ENCODE measurements at places on chromosomes 5 and 9. TPM values are rescaled to one million over a fixed set of nuclear protein-coding genes. Genes with fewer than 3 reads are reported as not detected.

DNA sequence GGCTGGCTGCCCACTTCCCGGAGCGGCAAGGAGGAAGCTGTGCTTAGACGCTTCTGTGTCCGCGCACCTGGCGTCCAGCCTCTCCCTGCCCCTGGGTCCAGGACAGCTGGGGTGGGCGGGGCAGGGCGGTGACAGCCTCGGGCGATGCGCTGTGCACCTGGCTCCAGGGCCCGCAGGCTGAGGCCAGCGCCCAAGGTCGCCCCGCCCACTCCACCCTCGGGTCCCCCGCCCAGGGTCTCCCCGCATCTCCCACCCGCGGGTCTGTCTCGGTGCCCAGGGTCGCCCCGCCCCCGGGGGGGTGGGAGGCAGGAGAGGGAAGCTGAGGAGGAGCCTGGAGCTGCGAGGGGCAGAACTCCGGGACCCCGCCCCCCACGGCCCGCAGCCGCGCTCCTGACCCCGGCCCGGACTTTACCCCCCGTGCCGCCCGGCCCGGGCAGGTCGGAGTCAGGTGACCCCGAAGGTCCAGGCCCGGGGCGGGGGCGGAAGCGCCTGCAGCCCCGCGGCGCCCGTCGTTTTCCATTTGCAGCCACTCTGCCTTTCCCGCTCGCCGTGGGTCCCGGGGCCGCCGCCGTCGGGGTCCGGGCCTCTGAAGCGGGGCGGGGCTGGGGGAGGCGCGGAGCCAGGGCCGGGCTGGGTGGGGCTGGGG lies at the start of gene ENTPD8:
TSS of gene ENTPD8 (minus strand) at position 69 of the 646 bp plus-strand sequence. CDS start 3,072 bp downstream, outside the sequence.
- no peak for DNase-seq

SLC23A1 gene
- total RNA-seq, result not detected

GRCh38 chr5:154159343-154159742 lies 31.2 kb upstream of the GALNT10 start:
- DNase-seq, result no peak

DNA sequence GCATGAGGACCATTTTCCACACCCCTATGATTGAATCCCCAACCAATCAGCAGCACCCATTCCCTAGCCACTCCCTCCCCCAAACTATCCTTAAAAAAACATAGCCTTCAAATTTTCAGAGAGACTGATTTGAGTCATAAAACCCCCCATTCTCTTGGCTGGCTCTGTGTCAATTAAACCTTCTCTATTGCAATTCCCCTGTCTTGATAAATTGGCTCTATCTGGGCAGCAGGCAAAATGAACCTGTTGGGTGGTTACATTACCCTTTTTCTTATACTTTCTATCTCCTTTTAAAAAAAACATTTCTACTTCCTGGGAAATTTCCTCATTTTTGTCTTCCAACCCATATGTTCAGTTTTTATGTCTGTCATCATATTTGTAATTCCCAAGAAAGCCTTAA lies 220.2 kb downstream of the PDZD2 start:
- no peak for DNase-seq

DNA sequence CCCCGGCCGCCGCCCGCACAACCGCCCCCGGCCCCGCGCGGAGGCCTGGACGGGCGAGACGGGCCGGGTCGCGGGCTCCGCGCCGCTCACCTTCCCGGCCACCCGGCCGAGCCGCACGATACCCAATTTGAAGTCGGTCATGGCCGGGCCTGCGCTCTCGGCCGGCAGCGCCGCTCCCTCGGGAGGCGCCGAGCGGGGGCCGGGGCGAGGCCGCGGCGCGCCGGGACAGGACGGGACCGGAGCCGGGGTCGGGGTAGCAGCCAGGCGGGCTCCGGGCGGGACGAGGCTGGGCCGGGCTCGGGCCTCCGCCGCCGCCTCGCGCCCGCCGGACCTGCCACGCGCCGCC lies 216 bp downstream of the ZMYND19 start:
- no peak for DNase-seq

- no peak for DNase-seq
These were observed 6.0 kb downstream of the INSYN2B start for GRCh38 chr5:169974121-169974770.

GRCh38 chr5:95818181-95819147 lies 4.1 kb downstream of the GLRX start:
- no peak for DNase-seq

DTWD2 gene
- total RNA-seq, result 2.7 TPM

- DNase-seq, result no peak
These were observed 38.1 kb upstream of the VLDLR start for GRCh38 chr9:2583308-2584013.

BAAT gene
- not detected for total RNA-seq

GRCh38 chr5:156819967-156820581 lies 30.0 kb upstream of the PPP1R2B start:
- DNase-seq, result no peak

SLC34A1 gene
- total RNA-seq, result not detected

DNA sequence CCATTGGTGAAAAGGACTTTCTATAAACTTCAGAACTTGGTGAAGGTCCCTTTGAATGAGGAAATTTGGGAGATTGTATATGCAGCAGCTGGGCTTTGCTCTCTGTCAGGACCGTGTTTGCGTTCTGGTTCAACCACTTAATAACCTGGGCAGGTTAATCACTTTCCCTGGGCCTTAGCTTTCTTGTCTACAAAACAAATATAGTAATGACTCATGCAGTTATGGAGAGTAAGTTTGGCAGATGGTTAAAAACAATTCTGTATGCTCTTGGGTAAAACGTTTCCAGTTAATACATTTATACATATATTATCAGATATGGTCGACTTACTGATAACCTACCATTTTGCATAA lies 197.0 kb downstream of the ARHGEF28 start:
- no peak for DNase-seq

SPATA31E1 gene
- total RNA-seq, result not detected

RNF224 gene
- total RNA-seq, result 0.07 TPM

DNA sequence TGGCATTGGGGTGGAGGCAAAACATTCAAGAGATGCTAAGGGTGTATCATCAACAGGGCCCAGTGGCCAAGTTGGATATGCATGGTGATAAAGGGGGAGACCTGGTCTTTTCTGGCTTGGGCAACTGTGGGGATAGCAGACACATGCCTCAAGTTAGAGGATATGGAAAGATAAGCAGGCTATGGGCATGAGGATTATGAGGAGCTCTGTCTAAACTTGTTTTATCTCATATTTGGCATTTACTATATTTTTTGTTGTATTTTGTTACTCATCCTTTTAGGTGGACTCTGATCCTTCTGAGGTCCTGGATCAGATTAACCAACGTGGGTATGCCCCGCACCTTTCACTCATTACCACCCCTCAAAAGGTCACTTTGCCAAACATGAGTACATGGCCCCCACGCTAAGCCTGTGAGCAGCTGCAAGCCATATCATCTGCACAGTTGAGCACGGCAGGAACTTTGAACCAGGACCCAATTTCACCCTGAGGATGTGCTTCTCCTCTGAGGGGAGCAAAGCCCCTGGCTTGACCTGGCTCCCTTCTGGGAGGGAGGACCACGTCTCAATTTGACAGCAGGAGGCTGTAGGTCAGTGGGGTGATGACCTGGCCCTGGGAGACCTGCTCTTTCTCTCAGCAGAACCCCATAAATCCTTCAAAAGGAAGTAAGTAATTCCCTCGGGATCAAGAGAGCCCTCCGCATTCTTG lies 71.1 kb upstream of the CD180 start:
- no peak for DNase-seq

GRXCR2 gene
- total RNA-seq, result not detected

- no peak for DNase-seq
These were observed 352.6 kb upstream of the TARS1 start for GRCh38 chr5:33088176-33088575.

FIBCD1 gene
- not detected for total RNA-seq

DNA sequence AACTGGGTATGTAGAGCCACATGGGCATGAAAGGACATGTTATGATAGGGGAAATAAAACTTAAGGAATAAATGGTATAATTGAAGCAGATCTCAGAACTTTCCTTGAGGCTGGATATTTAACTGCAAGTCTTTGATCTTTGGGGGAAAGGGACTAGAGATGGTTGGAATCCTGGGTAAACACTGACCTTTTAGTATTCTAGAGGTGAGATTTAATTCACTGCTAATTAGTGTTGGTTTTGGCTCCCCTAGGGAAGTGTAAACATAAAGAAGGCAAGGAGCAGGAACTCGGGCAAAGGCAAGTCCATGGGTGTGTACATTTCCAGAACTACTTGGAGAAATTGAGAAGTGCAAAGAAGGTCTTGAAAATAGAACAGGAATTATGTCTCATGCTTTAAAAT lies 16.6 kb downstream of the NIM1K start:
- no peak for DNase-seq

PRUNE2 gene
- total RNA-seq, result 21.2 TPM

- no peak for DNase-seq
These were observed 347.6 kb downstream of the EBF1 start for GRCh38 chr5:158751961-158752655.

- no peak for DNase-seq
These were observed 152.5 kb downstream of the ESM1 start for GRCh38 chr5:54832858-54833257.

DNA sequence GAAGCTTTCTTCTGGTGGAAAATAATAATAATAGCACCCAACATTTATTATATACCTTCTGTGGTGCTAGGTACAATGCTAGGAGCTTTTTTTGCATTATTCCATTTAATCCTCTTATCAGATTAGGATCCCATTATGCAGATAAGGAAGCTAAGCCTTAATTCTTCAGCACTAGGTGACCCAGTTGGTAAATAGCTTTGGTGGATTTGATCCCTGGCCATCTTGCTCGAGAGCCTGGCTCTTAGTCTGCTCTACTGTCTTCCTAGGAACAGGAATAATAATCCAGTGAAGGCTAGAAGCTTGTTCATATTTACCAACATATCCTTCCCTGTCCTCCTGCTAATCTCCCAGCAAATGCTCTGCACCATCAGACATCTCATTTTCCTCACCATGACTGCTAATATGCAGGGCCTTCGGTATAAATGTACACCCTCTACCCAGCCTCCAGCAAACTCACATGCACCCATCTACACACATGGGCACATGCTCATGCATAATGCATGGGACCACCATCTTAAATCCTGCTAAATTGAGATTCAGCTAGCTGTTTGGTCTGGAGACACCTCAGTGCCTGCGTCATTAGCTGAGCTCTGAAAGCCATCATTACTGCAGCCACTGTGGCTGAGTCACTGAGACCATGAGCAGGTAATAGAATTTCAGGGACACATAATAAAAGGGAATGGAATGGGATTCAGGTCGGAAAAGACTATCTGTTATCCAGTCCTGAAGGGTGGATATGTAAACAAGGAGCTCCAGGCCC lies 87.5 kb downstream of the TRIM32 start:
- DNase-seq, result no peak

ASB6 gene
- 19.6 TPM for total RNA-seq

- DNase-seq, result no peak
These were observed 50.5 kb downstream of the PSD2 start for GRCh38 chr5:139845846-139846681.

DNA sequence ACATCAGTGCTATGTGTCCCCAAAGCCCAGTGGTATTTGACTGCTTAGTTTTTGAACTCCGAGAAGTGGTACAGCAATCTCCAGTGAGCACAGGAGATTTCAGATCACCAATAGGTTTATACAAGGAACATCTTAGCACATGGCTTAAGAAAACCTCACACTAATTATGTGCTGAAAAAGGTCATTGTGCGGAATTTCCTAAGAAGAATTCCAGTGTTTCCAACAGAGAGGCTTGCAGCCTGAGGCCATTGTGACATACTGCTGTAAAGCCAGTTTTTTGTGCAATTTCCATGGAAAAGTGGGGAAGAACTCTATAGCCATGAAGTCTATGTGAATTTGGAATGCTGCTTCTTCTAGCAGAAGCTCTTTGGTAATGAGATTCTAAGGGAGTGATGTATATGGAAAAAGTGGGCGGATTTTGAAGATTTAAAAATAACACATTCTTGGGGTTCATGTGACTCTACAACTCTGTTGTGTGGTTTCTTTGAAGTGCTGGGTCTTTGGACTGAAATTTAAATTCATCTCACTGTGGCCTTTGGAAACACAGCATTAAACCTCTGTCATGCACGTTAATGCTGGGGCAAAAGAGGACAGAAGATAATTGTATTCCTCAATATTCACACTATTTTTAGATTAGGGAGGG lies 110.5 kb upstream of the CD180 start:
- DNase-seq, result no peak

LHX2 gene
- total RNA-seq, result not detected

FAXDC2 gene
- 5.0 TPM for total RNA-seq

- no peak for DNase-seq
These were observed 22.8 kb upstream of the FOXB2 start for GRCh38 chr9:76996700-76997099.

DNA sequence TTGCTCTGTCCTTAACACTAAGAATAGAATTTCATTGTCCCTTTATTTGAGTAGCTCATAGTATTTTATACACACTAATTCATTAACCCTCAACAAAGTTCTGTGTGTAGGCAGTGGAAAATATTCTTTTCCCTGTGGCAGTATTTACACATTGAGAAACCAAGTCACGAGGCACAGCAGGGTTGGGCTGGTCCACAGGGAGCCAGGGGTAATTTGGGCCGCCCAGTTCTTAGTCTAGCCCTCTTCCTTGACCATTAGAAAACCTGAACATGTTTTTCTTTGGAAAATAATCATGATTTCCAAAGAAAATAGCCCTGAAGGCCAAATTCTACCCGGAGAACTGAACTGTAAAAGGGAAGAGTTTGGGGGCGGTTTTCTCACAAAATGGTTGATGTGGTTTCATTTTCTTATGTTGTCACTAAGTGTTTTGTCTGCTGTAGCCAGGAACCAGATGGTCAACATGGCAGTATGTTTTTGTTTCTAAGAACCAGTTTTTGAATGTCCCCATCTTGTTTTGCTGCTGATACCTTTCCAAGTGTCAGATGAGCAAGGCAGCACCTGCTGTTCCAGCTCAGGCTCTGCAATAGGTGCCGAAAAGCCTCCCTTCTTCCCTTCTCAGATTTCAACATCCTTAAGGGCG lies 29.6 kb downstream of the ARHGEF28 start:
- no peak for DNase-seq

GRCh38 chr5:168308976-168309598 lies 17.6 kb downstream of the WWC1 start:
- no peak for DNase-seq

EIF4E1B gene
- not detected for total RNA-seq

GRCh38 chr5:34562791-34563190 lies 93.3 kb upstream of the RAI14 start:
- DNase-seq, result no peak

GRCh38 chr9:72312386-72312987 lies 52.5 kb downstream of the ZFAND5 start:
- no peak for DNase-seq

PCDHB4 gene
- total RNA-seq, result 0.04 TPM

SPAG8 gene
- 0.25 TPM for total RNA-seq

GRCh38 chr9:89592213-89592815 lies 12.5 kb upstream of the GADD45G start:
- DNase-seq, result no peak

INSL6 gene
- not detected for total RNA-seq

- DNase-seq, result no peak
These were observed 216.6 kb downstream of the SEMA6A start for GRCh38 chr5:116358015-116358523.
